ENCODE measurements at places on chromosomes 4 and X. TPM values are rescaled to one million over a fixed set of nuclear protein-coding genes. Genes with fewer than 3 reads are reported as not detected.

DNA sequence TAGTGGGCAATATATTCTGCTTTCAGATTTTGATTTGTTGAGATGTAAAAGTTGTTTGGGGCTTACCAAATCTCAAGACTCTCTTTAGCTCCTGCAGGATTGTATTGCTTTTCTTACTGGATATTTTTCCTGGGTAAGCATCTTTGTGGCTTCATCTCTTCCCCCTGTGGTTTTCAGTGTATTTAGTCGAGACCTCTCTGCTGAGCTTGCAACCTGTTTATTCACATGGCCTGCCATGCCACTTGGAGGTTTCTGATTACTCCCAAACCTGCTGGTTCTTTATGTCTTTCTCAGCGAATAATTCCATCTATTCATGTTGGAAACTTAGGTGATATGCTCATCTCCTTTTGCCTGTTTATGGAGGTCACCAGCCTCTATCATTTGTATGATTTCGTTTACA lies 10.9 kb downstream of the CCNG2 start:
- DNase-seq: no peak

GRCh38 chr4:166077782-166078181 lies 204.7 kb downstream of the TLL1 start:
- no peak for DNase-seq

DNA sequence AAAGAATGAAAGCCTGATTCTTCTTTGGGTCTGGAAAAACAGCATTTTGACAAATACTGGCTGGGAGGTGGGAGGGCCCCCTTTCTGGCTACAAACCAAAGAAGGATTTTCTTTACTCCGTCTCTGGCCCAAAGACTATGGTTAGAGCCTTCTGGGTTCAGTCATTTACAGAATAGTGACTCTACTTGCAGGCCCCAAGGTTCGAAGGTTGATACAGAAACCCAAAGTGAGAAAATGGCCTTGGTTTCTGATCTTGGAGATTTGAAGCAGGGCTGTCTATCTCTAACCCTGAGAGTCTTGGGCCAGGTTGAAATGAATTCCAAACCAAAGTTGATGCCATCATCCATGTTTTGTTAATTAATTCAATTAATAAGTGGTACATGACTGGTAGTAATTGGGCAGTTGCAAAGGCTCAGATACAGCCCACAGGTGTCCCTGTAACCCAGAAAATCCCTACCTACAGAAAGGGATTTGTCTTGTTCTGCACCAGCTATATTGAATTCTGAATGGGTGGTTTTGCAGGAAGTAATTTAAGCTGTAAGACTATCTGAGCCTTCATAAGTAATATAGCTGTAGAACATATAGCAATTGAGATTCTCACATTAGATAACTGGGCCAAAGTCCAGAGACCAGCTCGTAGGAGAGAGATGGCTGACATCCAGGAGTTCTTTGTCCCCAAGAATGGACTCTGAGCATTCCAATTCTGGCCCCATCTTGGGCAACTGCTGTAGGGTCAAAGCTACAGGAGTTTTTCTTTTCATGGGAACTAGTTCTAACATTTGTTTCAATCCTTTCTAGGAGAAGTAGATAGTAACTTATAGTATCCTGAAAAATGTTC lies 34.5 kb downstream of the CHRNA9 start:
- DNase-seq: peak; percentile 15

DNA sequence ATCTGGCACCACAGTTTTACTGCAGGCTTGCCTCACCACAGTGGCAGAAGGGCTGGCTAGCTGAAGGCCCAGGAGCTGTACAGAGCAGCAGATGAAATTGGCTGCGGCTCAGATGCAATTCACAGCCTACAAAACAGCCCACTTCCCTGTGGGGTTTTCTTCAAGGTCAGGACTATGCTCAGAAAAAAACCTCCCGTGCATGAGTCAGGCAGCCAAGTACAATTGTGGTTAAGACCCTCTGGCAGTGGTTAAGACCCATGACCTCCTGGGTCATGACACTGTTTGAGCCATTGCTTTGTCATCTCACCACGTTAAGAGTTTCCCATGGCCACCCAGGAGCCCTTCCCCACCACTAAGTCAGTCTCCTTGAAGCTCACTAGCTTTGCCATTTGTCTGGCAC lies 276.3 kb downstream of the HNRNPD start:
- peak; percentile 72 for DNase-seq

GRCh38 chr4:143396695-143397094 lies 60.0 kb downstream of the GAB1 start:
- DNase-seq: no peak

- no peak for DNase-seq
Observed at GRCh38 chr4:2790583-2791517, 2.0 kb upstream of the SH3BP2 start.

- DNase-seq: no peak
Observed at GRCh38 chr4:76947369-76947768, 2.2 kb upstream of the SEPTIN11 start.

GRCh38 chr4:36303426-36304137 lies 22.2 kb downstream of the DTHD1 start:
- peak; percentile 29 for DNase-seq

- DNase-seq: no peak
Observed at GRCh38 chrX:7109049-7109531, 38.4 kb upstream of the STS start.

DNA sequence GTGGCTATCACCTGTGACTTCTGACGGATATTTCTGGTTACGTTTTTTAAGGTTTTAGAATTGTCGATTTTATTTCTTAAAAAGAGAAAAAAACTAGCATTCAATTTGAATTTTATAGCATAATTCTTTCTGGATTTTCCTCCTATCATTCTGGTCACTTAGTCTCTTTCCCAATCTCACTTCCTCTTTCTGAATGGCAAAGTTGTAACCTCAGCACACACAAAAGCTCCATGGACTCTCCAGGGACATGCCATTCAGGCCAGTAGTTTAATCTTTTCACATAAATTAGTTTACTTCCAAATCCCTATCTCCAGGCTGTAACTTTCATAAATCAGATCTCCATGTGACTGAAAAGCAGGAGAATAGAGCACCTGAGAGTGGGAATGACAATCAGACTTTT lies 110.7 kb downstream of the ARAP2 start:
- DNase-seq: no peak

- no peak for DNase-seq
Observed at GRCh38 chrX:4754878-4755604, 1041.6 kb upstream of the PRKX start.

DNA sequence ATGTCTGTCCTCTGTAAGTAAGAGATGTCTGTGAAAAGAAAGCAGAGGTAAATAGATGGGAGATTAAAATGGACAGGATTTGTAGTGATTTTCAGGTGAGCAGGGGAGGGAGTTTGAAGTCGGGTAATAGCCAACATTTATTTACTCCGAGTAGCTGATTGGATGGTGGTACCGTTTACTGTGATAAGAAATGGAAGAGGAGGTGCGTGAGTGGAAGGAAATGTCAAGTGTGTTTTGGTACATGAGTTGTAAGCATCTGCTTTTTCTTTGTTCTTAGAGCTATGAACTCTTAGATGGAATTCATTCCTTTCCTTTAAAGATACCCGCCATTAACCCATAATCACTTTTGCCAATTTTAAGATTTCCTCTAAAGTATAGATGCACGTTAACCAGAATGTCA lies 45.5 kb downstream of the SGMS2 start:
- no peak for DNase-seq

DNA sequence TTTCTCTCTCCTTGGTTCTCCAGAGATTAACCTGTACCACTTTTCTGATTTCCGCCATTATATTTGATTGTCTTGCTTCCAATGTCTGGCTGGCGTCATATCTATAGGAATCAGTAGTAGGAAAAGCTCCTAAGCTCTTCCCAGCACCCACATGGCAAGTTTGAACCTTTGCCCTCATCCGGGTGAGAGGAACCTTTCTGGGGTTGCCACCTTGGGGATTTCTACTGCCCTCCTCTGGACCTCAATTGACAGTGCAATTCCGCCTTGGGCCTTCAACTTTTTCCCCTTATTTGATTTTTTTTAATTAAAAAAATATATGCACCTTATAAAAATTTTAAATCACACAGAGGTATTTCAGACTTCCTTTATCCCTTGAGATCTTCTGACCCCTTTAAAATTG lies 2.0 kb upstream of the CXorf66 start:
- DNase-seq: no peak

DNA sequence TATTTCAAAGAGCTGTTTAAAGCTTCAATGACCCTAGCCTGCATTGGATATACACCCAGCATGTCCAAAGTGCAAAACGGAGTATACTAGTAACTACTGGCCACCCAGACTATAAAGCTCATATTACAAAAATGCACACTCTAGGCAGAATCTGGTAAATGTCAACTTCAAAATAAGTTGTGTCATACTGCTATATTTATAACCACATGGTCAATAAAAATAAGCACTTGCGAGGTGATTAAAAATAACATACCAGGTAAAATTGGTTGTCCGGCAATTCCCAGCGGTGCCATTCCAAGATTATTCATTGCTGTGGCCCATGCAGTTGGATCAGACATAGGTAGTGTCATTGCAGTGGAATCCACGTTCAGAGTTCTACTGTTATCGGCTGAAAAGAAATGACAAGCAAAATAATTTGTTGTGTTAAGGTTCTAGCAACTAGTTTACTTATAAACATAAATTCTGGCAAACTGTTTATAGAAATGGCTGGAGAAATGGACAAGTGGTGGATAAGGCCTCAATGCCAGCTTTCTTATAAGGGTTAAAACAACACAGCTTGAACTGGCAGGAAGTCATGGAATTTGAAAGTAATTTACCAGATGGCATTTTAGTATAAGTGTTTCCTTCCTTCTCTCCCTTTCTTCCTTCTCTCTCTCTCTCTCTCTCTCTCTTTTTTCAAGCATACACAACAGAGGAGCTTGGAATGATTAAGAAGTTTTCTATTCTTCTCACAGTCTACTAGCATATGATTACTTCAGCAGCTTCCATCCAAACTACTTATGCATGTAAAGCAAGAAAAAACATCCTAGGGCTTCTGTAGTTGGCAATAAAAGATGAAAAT lies 199.9 kb downstream of the ENOX2 start:
- no peak for DNase-seq

GRCh38 chrX:45070116-45071007 lies 130.3 kb downstream of the DIPK2B start:
- DNase-seq: peak; percentile 55

DNA sequence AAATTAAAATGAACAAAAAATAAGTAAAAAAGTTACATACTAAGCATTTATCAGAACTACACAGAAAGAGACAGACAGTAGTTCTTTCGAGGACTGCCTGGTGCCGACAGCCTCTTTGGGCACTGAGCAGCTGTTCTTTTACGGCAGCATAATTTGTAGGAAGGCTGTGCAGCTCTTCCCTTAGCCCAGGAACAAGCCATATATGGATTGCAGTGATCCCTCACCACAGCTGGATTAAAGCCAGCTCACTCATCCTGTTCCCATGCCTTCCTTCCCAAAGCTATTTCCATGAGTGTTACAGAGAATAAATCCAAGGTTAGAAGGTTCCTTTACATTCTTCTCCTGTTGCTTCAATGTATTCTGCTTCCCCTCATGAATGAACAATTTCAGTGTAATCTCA lies 71.7 kb downstream of the DDX60L start:
- DNase-seq: peak; percentile 93

DNA sequence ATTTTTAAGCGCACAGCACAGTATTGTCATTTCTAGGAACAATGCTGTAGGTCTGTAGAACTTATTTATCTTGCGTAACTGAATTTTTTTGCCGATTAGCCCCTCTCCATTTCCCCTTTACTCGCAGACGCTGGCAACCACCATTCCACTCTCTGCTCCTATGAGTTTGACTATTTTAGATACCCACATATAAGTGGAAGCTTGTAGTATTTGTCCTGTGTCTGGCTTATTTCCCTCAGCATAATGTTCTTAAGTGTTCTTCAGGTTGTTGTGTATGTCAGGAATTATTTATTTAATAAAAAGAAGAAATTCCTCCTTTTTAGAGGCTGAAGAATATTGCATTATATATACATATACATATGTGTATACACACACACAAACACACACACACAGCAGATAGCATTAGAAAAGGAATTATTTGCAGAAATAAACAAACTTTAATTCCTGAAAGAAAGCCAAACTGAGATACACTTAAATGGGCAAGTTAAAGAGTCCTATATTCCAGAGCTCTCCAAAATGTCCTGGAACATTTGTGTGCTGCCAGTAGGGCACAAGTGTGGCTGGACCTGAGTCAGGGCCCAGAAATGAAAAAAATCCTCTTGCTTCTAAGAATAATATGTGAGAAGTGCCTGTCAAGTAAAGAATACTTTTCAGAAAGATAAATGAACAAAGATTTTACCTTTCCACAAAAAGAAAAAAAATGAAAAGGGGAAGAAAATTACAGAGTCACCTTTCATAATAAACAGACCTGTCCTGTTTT lies 4.5 kb upstream of the ZNF330 start:
- no peak for DNase-seq

DNA sequence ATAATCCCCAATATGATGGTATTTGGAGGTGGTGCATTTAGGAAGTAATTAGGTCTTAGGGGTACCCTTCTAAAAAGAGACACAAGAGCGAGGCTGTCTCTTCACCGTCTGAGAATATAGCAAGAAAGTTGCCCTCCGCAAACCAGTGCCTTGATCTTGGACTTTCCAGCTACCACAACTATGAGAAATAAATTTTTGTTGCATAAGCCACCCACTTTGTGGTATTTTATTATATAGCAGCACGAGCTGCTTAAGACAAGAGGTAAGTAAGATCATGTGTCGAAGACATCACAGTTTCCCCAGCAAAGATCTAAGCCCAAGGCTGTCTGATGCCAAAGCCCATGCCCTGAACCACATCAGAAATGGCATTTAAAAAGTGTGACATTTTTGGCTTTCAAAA lies 9.6 kb upstream of the EXOSC9 start:
- no peak for DNase-seq

DNA sequence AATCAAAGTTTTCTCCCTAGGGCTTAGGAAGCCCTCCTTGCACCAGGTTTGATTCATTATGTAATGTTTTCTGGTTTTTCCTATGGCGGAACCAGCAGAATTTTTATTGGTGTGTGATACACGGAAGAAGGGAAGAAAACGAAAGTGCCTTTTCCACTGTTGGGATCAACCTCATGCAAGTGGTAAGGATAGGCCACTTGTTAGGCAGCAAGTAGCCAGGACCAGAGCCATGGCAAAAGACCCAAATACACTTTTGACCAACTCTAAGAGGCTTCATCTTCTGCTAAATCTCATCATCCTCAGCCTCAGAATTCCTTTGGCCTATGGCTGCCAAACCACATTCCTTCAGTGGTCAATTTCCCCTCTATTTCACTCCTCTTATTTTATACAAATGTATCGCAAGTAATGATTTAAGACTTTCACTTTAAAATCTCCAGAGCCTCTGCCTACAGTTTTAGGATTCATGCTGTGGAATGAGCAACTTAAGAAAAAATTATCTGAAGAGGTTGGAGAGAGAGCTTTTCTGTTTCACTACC lies 21.2 kb downstream of the PPAT start:
- DNase-seq: no peak

The TBX22 gene
- total RNA-seq: not detected

The MAGEA9B gene
- total RNA-seq: not detected

The UGT2A1 gene
- total RNA-seq: not detected

The ANKRD37 gene
- 10.6 TPM for total RNA-seq

The FGFR3 gene
- total RNA-seq: 1.4 TPM

The USP11 gene
- 61.0 TPM for total RNA-seq

The CFAP47 gene
- total RNA-seq: 1.6 TPM

The GAGE12F gene
- total RNA-seq: not detected

The NPY2R gene
- not detected for total RNA-seq

The MEPE gene
- total RNA-seq: not detected

The REPS2 gene
- 2.3 TPM for total RNA-seq

The HTRA3 gene
- total RNA-seq: 0.05 TPM

The SPACA5 gene
- not detected for total RNA-seq

The GAGE12J gene
- not detected for total RNA-seq

The ETDA gene
- not detected for total RNA-seq

The KANTR gene
- total RNA-seq: 9.2 TPM

The CCKAR gene
- total RNA-seq: 0.05 TPM

The FATE1 gene
- not detected for total RNA-seq

All from renal cortical epithelial cell (primary cell).